ENCODE measurements at places on chromosomes 6 and 20.

DNA sequence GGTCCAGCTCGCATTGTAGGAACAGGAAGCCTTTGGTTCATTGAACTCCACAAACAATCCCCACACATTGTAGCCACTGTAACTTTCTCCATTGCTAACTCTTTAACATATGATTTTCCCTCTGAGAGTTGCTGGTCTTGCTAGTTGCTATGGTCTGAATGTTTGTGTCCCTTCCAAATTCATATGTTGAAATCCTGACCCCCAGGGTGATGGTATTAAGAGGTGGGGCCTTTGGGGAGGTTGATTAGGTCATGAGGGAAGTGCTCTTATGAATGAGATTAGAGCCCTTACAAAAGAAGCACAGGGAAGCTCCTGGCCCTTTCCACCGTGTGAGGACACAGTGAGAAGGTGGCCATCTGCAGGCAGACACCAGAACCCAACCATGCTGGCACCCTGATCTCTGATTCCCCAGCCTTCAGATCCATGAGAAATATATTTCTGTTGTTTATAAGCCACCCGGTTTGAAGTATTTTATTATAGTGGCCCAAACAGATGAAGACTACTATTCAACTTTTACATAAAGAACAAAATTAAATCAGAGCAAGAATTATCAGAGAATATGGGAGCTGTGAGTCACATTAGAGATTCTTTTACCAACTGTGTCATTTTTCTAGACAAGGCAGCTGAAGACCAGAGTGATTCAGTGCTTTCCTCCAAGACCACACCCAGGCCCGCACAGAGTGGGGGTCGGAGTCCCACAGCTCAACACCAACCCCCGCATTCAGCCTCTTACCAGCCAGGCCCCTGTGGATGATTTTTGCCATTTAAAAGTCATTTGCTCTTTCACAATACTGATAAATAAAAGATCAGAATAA is 143.0 kb downstream of the SAMD5 start:
- DNase-seq, result no peak

GRCh38 chr6:11711984-11712711 is 66.5 kb downstream of the ADTRP start:
- DNase-seq, result no peak

- DNase-seq, result no peak
These were observed 14.1 kb upstream of the CPNE5 start for GRCh38 chr6:36853325-36853724.

- DNase-seq, result no peak
These were observed 21.8 kb upstream of the ISM1 start for GRCh38 chr20:13199279-13199678.

DNA sequence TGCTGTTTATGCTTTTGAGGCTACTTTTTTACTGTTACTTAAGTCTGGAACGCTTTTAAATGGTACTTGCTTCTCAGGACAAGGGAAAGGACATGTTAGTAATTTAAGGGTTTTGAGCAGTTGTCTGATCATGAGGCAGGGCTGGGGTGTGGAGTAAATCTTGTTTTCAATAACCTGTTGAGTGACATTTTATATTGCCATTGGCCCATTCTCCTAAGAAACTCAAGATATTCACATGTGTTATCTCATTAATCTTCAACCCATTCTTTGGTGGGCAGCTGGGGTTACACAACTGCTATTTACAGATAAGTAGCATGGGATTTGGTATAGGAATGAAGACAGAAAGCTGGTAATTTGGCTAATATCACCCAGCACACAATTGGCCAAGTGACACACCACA is 44.6 kb upstream of the IL17A start:
- DNase-seq, result no peak
